Pulmonary artery endothelial cell (primary cell): ENCODE measurements at places on chromosomes 1 and 21. TPM values are rescaled to one million over a fixed set of nuclear protein-coding genes. Genes with fewer than 3 reads are reported as not detected.

LRRN2 gene
- not detected in 2 replicates for total RNA-seq

OSCP1 gene
- total RNA-seq: 4.5 and 7.2 TPM in 2 replicates

ERG gene
- 58.9 and 61.4 TPM in 2 replicates for total RNA-seq

RAD54L gene
- total RNA-seq: 5.1 and 7.4 TPM in 2 replicates

RAB29 gene
- total RNA-seq: 26.6 and 40.6 TPM in 2 replicates
